ENCODE measurements at places on chromosomes 5 and 9.

DNA sequence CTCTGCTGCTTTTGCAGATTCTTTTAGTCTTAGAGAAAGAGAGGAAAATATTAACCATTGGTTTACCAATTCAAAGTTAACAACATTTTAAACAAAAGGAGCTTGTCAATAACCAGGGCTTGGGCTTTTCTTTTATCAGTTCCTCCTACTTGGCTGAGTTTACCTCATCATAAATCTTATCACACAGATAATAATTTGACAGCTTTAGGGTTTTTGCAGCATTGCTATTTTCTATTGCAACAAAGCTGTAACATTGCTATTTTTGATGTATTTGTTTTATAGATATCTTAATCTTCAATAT lies 9.8 kb upstream of the ABL1 start:
- DNase-seq: no peak

DNA sequence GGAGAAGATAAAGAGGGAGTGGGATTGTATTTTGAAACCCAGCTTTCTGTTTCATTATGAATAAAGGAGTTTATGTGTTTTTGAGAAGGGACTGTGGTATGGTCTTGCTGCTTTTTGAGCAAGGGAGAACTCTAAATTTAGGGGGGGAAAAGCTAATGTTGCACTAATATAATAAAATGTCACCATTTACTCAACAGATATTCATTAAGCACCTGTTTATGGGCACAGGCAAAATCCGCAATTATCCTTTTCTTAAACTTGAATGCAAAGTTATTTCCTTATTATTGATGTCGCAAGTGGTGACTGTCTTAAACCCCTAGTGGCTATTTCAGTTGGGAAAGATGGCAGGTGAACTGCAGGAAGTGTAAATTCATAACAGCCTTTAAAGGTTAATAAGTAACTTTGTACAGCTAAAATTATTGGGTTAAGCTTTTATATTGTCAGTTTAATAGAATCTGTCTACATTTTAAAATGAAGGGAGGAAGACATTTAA lies 1.5 kb downstream of the CDC42SE2 start:
- no peak for DNase-seq

- DNase-seq: no peak
Observed at GRCh38 chr5:73825736-73826135, 199.7 kb downstream of the ARHGEF28 start.

- no peak for DNase-seq
Observed at GRCh38 chr5:72936893-72937292, 18.9 kb upstream of the FCHO2 start.

- DNase-seq: no peak
Observed at GRCh38 chr9:124611106-124611505, 103.9 kb upstream of the NR5A1 start.

DNA sequence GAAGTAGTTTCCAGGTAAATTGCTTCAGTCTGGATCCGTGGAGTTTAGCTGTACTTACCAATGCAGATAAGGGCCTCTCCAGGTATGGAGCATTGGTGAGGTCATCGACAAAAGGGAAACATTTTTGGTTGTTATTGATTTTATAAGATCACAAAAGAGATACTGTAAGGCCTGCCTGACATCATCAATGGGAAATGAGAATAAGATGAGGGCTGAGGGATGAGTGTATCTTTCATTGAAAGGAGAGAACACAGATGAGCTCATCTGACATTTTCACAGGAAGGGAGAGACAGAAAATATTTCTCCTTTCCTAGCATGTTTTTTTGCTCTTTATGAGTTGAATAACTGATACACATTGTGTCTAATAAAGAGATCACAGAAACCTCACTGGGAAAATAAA lies 233.6 kb downstream of the SAXO1 start:
- DNase-seq: no peak

DNA sequence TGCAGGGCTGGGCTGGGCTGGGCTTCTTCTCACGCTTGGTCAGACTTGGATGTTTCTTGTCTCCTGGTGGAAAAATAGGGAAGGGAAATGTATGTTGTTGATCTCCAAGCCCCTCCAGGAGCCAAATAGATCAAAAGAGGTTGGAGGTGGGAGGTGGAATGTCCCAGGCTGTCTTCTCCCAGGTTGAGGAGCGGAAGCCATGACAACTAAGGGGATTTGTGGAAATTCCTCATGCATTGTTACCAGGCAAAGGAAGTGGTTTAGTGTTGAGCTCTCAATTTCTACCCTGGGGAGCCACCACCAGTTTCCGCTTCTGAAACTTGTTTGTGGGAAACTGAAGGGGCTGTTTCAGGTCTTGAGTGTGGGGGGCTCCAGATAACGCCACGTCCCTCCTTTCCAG lies 79.0 kb downstream of the SPRY4 start:
- DNase-seq: no peak

DNA sequence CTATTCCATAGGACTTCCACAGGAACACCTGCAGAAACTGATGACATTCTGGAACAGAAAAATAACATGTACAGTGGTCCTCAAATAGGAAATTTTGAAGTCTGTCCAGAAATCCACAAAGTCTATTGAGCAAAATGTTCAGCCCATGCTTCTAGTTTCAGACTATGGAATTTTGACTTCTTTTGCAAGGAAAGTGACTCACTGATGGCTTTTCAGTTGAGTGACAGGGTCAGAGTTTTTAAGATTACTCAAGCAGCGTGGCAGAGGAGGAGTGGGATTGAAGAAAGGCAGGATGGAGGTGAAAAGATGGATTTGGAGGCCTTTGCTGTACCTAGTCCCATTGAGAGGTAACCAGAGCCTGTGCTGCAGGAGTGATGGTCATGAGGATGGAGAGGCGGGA lies 151.5 kb downstream of the GOLPH3 start:
- DNase-seq: no peak

GRCh38 chr5:113319256-113320053 lies 115.3 kb downstream of the TSSK1B start:
- no peak for DNase-seq

- DNase-seq: no peak
Observed at GRCh38 chr5:109242518-109242917, 167.3 kb downstream of the PJA2 start.
